ENCODE measurements at places on chromosomes 13 and 19. TPM values are rescaled to one million over a fixed set of nuclear protein-coding genes. Genes with fewer than 3 reads are reported as not detected.

Gene CYP4F8
- total RNA-seq = not detected

Gene PODNL1
- not detected for total RNA-seq

Gene OSCAR
- total RNA-seq = not detected

Gene SELENOV
- not detected for total RNA-seq

Gene MIPEP
- total RNA-seq = 16.2 TPM

Gene SLC27A1
- total RNA-seq = 13.5 TPM

Gene CD70
- not detected for total RNA-seq

Gene ESD
- total RNA-seq = 81.1 TPM

Gene UBAC2
- total RNA-seq = 45.7 TPM

Gene SLITRK6
- not detected for total RNA-seq

Gene MEIS3
- not detected for total RNA-seq

Gene ARMC6
- total RNA-seq = 35.4 TPM

Gene IGFL3
- total RNA-seq = not detected

Gene CCDC8
- 0.75 TPM for total RNA-seq

Gene MAP1S
- 166 TPM for total RNA-seq

Gene ZNF302
- total RNA-seq = 15.6 TPM

Gene CKM
- total RNA-seq = not detected

Gene LSR
- total RNA-seq = 1.0 TPM

Gene ZNF850
- 3.6 TPM for total RNA-seq

Gene WASF3
- 32.4 TPM for total RNA-seq

Gene IL4I1
- 9.1 TPM for total RNA-seq

Gene PCDH20
- total RNA-seq = not detected

Gene PEAK3
- total RNA-seq = not detected

Gene ZNF554
- total RNA-seq = 1.8 TPM

Gene ZNF274
- total RNA-seq = 18.8 TPM

Gene CAPN12
- not detected for total RNA-seq

Gene C2CD4C
- total RNA-seq = 0.38 TPM

Gene SEMA6B
- total RNA-seq = 166 TPM

Gene PRTN3
- not detected for total RNA-seq

Gene ZNF836
- 7.2 TPM for total RNA-seq

Gene FXYD7
- total RNA-seq = not detected

Gene SULT2A1
- total RNA-seq = not detected

Gene LTBP4
- 67.4 TPM for total RNA-seq

Gene PLIN4
- total RNA-seq = not detected

Gene ZNF565
- 3.1 TPM for total RNA-seq

Gene LGALS7B
- not detected for total RNA-seq

Gene ZNF667
- total RNA-seq = 1.6 TPM

Gene SIGLEC7
- not detected for total RNA-seq
